ENCODE measurements at places on chromosomes 4 and X.

DNA sequence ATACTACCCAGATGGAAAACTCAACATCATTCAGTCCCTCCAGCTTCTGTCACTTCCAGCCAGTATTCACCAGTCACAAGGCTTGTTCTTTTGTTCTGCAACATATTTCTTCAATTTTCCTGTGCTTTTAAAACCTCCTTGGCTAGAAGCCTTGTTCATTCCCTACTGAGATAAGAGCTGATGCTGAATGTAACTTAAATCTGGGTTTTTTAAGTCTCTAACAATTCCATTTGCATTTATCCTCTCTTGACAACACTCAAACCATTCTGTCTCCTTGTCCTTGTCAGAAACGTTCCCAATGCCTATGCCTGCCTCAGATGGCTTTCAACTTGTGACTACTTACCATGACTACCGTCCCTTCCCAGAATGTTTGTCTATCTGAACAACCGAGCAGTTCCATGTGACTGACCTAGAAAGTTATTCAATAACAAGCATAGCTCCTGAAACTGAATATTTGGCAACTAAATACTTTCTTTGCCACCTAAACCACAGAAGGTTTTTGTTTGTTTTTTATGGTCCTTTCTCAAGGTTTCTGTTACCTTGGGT, 682.9 kb upstream of the GALNTL6 start:
- H3K4me3 ChIP-seq, result no peak overlapping the region
- H3K36me3 ChIP-seq, result no peaks in the 10 kb centered on the region
- no peaks in the 10 kb centered on the region for H3K4me1 ChIP-seq
- no peak overlapping the region for H3K27ac ChIP-seq
- DNase-seq, result no peak
- H3K27me3 ChIP-seq, result no peaks in the 10 kb centered on the region

GRCh38 chrX:13900351-13900750, 83.5 kb upstream of the GPM6B start:
- no peak for DNase-seq
- no peaks in the 10 kb centered on the region for H3K4me1 ChIP-seq
- H3K27ac ChIP-seq, result no peak overlapping the region
- H3K36me3 ChIP-seq, result no peaks in the 10 kb centered on the region

DNA sequence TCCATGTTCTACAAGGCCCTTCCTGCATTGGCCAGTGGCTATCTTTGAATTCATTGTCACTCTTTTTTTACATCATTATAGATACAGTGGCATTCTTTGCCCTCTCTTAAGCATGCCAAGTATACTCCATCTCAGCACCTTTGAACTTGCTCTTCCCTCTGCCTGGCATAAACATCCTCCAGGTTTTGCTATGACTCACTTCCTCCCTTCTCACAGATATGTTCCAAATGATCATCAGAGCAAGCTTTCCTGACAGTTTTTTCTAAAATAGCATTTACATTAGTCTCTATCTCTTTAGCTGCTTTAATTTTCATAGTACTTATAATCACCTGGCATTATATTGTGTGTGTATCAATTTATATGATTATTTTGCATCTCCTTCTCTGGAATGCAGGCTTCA, 553.3 kb upstream of the MAGEB2 start:
- DNase-seq, result no peak
- no peaks in the 10 kb centered on the region for H3K36me3 ChIP-seq
- H3K4me1 ChIP-seq, result peaks cover 3% of the 10 kb centered on the region
- no peak overlapping the region for H3K4me3 ChIP-seq

DNA sequence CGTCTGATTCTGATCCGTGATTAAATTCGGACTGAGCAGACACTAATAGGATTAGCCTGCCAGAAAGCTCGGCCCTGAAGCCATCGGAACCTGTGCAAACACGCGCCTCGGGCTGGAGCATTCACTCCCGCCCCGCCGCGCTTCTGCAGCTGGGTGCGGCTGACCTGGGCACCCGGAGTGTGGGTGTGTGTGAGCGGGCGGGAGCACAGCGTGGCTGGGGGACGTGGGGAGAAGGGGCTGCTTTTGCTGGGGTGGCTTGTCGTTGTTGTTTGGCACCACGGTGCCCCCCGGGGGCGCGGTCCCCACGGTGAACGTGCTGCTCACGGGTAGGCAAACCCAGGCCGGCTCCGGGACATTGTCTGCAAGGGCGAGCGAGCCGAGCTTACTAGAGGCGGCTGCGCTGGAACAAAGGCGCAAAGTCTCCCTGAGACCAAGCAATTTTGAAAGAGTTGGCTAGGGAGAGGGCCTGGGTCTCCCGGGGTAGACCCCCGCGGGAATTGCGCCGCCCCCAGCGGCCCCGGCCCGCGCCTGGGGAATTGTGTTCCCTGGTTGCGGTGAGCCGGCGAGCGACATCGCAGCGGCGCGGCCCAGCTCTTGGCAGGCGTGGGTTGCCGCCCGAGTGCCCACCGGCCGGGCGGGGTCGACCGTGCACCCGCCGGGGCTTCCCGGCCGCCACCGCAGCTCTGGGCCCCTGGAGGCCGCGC, 1.4 kb downstream of the MAMLD1 start:
- H3K4me3 ChIP-seq, result peak overlapping the region; percentile 51
- peak overlapping the region; percentile 86 for H3K27ac ChIP-seq
- peaks cover 49% of the 10 kb centered on the region for H3K4me1 ChIP-seq
- no peak for DNase-seq
- no peaks in the 10 kb centered on the region for H3K27me3 ChIP-seq

DNA sequence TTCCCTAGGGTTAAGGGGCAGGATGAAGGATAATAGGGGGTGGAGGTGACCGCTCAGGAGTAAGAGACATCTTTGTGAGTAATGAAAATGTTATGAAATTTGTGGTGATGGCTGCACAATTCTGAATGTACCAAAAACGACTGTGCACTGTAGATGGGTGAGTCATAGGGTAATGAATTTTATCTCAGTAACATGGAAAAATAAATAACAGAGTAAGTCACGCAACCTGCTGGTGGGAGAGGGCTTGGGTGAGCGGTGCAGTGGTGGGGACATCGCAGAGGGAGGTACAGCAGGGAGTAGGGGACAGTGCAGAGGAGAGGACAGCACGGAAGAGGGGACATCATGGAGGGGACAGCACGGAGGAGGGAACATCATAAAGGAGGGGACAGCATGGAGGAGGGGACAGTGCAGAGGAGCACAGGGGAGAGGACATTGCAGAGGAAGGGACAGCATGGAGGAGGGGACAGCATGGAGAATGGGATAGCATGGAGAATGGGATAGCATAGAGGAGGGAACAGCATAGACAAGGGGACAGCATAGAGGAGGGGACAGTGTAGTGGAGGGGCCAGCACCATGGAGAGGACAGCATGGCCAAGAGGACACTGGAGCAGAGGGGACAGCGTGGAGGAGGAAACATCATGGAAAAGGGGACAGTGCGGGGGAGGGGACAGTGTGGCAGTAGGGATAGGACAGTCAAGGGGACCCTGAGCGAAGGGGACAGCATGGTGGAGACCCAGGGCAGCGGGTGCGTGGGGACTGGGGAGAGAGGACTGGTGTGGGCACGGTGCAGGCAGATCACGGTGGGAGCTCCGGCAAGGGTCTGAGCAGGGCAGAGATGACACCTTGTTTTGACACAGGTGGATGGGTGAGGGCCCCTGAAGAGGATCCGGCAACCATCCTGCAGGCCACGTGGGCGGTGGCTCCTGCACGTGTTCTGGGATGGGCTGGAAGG, 68.5 kb upstream of the MXD4 start:
- DNase-seq, result no peak
- H3K4me1 ChIP-seq, result no peaks in the 10 kb centered on the region
- no peaks in the 10 kb centered on the region for H3K36me3 ChIP-seq
- H3K4me3 ChIP-seq, result no peak overlapping the region
- H3K27me3 ChIP-seq, result no peaks in the 10 kb centered on the region
- H3K27ac ChIP-seq, result no peak overlapping the region

- H3K36me3 ChIP-seq, result no peaks in the 10 kb centered on the region
- peaks cover 12% of the 10 kb centered on the region for H3K4me1 ChIP-seq
- no peak overlapping the region for H3K4me3 ChIP-seq
- no peaks in the 10 kb centered on the region for H3K27me3 ChIP-seq
These were observed 484.4 kb upstream of the NR3C2 start for GRCh38 chr4:148926276-148927260.

GRCh38 chr4:23614284-23614892, 275.5 kb downstream of the PPARGC1A start:
- no peak for DNase-seq
- H3K4me1 ChIP-seq, result no peaks in the 10 kb centered on the region
- no peak overlapping the region for H3K27ac ChIP-seq
- H3K4me3 ChIP-seq, result no peak overlapping the region
- H3K27me3 ChIP-seq, result no peaks in the 10 kb centered on the region
- H3K36me3 ChIP-seq, result no peaks in the 10 kb centered on the region

GRCh38 chr4:7998447-7998846, 58.8 kb upstream of the AFAP1 start:
- H3K36me3 ChIP-seq, result no peaks in the 10 kb centered on the region
- no peaks in the 10 kb centered on the region for H3K4me1 ChIP-seq
- DNase-seq, result no peak

DNA sequence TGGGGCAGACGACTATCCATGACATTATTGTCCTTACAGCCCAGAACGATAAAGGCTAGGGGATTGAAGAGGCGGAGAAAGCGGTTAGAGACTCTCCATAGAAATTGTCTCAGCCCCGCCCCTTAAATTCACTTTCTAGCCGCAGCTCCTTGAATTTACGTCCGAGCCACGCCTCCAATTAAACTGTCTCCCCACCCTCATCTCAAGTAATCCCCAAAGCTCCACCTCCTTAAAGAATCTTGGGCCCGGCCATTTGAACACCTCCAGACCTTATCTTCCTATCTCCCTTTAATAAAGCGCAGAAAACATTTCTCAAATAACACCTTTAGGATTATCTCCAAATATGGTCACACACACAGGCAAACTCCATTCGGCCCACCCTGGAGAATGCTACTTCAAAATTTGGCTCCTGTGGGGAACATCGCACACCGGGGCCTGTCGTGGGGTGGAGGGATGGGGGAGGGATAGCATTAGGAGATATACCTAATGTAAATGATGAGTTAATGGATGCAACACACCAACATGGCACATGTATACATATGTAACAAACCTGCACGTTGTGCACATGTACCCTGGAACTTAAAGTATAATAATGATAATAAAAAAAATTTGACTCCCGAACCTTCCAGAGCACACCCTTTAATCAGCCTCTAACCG, 7.2 kb upstream of the MAGIX start:
- peak overlapping the region; percentile 74 for H3K4me3 ChIP-seq
- H3K4me1 ChIP-seq, result peaks cover 14% of the 10 kb centered on the region
- no peaks in the 10 kb centered on the region for H3K36me3 ChIP-seq
- no peak for DNase-seq
- H3K27ac ChIP-seq, result peak overlapping the region; percentile 99

DNA sequence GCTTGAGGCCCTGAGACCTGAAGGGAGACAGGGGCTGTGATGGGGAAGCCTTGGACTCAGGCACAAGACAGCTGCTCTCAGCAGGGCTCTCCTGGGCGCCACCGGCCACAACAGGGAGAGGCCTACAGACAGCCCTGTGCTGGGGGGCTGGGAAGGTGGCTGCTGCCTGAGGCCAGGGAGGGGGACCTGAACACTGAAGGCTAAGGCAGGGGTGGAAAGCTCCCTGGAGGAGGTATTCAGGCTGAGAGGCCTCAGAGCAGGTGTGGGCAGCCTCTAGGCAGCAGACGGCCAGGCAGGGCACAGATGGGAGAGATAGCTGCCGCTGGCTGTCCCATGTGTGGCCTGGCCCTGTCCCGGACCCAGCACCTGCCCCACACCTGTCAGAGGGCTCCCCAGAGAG, 33.0 kb downstream of the TACC3 start:
- H3K27me3 ChIP-seq, result no peaks in the 10 kb centered on the region
- H3K4me1 ChIP-seq, result peaks cover 100% of the 10 kb centered on the region
- peak overlapping the region; percentile 82 for H3K27ac ChIP-seq
- H3K4me3 ChIP-seq, result no peak overlapping the region
- DNase-seq, result no peak

DNA sequence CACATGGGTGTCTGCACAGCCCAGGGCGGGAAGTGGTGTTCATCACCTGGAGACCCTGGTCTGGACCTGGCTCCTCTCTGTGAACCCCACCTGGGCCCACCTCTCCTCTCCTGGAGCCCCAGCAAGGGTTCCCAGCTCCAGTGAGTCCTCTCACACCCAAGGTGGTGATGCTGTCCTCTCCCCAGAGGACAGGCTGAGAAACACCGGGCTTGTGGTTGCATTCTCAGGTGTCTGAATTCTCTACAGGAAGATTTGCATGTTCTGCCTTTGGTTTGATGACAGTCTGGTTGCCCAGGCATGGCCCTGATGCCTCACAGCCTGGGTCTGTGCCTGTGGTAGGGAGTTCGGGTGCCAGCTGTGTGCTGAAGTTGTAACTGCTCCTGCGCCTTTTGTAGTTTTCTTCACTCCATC, 3.8 kb downstream of the MAEA start:
- peaks cover 50% of the 10 kb centered on the region for H3K4me1 ChIP-seq
- no peak overlapping the region for H3K4me3 ChIP-seq
- H3K36me3 ChIP-seq, result peaks cover 28% of the 10 kb centered on the region
- DNase-seq, result no peak
- no peaks in the 10 kb centered on the region for H3K27me3 ChIP-seq

DNA sequence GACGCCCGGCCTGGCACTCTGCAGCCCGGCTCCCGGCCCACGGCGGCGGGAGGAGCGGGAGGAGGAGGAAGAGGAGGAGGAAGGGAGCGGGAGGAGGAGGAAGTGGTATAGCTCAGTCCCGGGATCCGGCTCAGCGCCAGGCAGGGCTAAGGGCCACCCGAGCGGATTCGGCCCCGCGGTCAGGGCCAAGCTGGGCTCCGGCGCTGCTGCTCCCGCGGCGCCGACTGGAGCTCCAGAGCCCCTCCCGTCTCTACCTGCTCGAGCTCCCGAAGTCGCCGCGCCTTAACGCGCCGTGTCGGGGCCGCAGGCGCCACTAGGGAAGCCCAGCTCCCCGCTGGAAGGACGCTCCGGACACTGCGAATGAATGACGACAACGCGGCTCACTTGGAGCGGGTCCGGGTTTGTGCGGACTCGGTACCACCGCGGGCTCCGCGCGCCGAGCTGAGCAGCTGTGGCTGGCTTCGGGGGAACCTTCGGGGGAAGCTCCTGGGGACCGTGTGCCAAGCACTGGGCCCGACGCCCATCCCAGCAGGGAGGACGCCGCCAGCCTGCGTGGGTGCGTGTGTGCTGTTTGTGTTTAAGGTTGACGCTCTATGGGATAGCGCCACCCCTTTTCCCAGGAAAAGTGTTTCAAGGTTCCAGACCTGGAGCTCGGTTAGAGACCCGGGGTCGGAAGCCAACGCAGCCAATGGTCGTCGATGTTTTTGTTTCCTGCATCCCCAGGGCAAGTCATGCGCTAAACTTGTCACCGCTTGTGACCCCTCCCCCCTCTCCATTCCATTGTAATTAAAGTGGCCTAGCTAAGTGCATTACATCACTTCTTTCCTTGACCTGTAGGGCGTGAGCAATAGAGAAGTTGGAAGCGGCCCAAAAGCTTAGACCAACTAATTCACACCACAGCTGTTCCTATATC, at the start of gene TBC1D9:
Gene TBC1D9 (minus strand): TSS at position 67 of the 913 bp plus-strand sequence. CDS start 340 bp downstream, outside the sequence.
- H3K4me3 ChIP-seq, result peak within 1 kb of the TSS; percentile 73
- DNase-seq, result peak; percentile 20
- H3K27me3 ChIP-seq, result no peaks in the 10 kb centered on the region
- H3K27ac ChIP-seq, result peak within 1 kb of the TSS; percentile 97
- no peaks in the 10 kb centered on the region for H3K36me3 ChIP-seq
